ENCODE measurements at places on chromosomes 3 and 15.

DNA sequence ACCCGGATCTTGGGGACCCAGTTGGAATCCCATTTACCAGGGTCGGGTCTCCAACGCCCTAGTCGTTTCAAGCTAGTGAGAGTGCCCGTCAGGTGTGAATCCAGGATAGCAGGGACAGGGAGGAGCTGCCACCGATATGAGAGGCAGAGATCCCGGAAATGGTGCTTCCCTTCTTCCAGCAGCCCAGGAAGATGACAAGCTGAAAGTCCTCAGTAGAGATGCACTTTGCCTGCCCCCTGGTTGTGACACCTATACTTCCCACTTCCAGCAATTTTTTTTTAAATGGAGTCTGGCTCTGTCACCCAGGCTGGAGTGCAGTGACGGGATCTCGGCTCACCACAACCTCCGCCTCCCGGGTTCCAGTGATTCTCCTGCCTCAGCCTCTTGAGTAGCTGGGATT lies 503.0 kb downstream of the NTRK3 start:
- DNase-seq: no peak

- no peak for DNase-seq
Measured at GRCh38 chr15:38666865-38667510, 102.4 kb upstream of the RASGRP1 start.

DNA sequence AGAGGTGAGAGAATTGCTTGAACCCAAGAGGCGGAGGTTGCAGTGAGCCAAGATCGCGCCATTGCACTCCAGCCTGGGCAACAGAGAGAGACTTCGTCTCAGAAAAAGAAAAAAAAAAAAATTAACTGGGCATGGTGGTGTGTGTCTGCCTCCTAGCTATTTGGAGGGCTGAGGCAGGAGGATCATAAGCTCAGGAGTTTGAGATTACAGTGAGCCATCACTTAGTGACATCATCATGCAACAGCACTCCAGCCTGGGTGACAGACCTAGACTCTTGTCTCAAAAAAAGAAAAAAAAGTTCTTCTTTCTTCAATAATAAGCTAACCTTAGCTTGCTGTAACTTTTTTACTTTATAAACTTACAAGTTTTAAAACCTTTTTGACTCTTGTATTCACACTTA lies 99.8 kb downstream of the SLMAP start:
- DNase-seq: no peak

DNA sequence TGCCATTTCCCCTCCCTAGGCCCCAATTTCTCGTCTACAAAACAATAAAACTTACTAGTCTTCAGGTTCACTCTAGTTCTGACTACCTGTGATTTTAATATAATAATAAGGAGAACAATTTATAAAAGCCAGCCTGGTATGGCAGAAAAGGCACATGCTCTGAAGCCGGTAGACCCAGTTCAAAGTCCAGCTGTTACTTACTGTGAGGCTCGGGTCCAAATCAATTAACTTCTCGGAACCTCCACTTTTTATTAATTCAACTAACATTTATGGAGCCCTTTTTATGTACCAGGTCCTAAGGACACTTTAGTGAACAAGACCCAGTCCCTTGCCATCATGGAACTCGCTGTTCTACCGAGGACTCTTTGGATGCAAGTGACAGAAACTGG lies 53.8 kb upstream of the SMAD3 start:
- DNase-seq: no peak

- no peak for DNase-seq
Measured at GRCh38 chr15:28955993-28956421, 70.2 kb downstream of the APBA2 start.
